ENCODE measurements at places on chromosomes 5 and 9.
A peak's percentile ranks its signal among the peaks of the same experiment; 100 is the strongest.

- no peak for DNase-seq
These were observed 50.8 kb upstream of the ASTN2 start for GRCh38 chr9:117465706-117466105.

DNA sequence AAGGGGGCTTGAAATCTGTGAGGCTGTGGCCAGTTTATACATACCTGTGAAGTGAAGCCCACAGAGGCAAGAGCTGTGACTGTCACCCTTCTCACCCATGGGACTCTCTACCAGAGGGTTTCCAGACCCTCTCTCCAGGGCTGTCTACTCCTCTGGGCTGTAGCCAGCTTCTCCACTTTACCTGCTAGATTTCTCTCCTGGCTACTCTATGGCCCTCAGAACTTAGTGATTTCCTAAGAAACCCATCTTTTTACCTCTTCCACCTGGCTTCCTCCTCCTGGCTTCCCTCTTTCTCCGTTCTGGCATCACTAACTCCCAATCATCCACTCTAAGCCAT lies 78.0 kb downstream of the SEC61B start:
- no peak for DNase-seq

DNA sequence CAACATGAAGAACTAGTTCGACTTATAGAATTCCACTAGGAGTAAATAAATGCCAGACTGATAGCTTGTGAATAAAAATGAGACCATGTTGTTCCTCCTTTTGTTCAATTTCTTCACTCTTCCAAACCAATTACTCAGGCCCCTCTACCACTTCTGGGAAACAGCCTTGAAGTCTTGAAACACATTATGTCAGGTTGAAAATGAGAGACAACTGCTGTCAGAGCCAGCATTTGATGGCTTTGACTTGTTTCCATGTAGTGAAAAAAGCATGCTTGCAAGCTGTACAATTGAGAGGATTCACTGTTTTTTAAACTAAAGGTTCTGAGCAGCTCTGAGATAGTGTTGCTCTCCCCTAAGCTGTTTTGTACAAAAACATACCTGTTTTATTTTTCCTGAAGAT lies 337.1 kb upstream of the SGCD start:
- no peak for DNase-seq

- peak; percentile 26 for DNase-seq
These were observed 506.0 kb upstream of the CDH10 start for GRCh38 chr5:25150819-25151218.

DNA sequence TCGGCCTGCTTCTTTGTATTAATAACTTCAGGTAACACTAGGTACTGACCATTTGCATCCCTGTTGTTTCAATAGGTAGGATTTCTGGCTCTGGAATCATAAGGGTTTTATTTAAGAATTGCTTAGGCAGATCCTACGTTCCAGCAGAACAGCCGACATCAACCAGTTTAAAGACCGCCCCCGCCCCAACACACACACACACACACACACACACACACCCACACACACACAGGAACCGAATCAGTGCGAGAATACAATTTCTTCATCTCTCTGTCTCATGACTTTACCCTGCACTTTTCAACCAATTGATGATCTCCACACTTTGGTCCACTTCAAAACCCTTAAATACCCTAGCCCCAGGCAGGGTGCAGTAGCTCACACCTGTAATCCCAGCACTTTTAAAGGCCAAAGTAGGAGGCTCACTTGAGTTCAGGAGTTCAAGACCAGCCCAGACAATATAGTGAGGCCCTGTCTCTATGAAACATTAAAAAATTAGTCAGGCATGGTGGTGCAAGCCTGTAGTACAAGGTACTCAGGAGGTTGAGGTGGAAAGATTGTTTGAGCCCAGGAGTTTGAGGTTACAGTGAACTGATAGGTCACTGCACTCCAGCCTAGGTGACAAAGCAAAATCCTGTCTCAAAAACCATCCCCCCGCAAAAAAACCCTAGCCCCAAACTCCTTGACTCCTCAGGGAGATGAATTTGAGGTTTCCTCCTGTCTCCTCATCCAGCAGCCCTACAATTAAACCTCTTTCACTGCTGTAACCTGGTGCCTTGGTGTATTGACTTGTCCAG lies 2.7 kb upstream of the MTMR12 start:
- DNase-seq, result no peak

DNA sequence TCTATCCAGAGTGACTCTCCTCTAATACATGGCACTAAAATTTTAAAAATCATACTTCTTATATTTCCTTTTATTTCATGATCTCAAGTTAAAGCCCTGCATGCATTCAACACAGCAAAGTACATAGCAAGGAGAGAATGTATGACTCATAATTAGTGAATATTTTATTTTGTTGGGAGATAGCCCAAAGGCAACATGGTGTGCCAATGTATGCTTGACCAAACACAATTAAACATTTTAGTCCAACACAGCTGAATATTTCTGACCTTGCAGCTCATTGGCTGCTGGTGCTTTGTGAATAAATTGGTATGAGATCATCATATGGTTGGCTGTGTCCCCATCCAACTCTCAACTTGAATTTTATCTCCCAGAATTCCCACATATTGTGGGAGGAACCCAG lies 103.5 kb downstream of the NPR3 start:
- DNase-seq, result no peak

GRCh38 chr5:52577546-52577945 lies 210.2 kb upstream of the ITGA1 start:
- no peak for DNase-seq

DNA sequence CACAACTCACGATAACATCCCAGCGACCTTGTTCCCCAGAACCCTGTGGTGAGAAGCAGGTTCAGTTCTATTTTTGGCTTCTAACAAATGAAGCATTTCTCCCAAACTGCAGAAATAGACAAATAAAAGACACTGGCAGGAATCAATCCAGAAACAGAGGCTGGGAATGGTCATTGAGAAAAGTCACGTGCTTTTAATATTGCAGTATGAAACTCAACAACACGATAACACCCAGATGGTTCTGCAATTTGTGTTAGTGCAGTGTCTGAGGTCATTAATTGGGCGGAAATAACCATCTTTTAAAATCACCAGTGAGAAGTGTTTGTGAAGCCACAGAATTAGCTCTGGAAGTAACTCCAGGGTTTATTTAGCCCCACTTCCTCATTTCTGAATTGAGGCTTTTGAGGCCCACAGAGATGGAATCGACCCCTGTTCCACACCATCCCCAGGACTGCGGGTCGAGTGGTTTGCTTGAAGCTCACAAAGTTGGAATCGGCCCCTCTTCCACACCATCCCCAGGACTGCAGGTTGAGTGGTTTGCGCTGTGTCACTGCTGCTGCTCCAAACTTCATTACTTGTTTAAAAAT lies 164.7 kb upstream of the IRX4 start:
- no peak for DNase-seq

DNA sequence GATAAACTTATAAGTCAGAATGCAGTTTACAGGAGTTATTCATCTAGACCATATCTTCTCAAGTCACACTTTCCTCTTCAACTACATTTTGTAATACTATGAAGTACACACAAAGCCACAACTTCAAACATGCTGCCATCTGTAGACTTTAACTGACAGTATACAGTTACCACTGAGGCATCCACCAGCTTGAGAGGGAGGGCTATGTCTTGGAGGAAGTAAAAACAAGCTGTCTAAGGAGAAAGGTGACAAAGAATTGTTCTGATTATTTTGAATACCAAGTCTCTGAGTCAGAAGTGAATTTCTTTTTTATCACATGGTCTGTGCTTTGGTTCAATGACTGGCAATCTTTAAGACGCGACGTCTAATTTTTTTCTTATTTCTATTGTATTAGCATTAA lies 97.6 kb upstream of the CDH10 start:
- no peak for DNase-seq

- peak; percentile 30 for DNase-seq
These were observed 483 bp upstream of the EIF4EBP3 start for GRCh38 chr5:140546851-140547507.

DNA sequence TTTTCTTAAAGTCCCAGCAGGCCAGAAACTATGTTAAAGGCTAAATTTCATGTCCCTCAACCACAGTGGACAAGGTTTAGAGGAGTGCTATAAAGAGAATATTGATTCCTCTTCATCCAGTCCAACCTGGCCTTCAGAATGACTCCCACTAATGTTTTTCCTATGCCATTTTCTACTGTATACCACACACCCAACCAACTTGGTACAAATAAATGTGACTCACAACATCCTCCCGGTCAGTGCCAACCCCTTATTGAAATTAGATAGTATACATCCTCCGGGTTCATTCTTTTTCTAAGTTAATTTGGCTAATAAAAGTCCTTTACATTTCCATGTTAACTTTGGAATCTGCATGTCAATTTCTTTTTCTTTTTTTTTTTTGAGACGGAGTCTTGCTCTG lies 215.1 kb downstream of the TSSK1B start:
- DNase-seq, result no peak

DNA sequence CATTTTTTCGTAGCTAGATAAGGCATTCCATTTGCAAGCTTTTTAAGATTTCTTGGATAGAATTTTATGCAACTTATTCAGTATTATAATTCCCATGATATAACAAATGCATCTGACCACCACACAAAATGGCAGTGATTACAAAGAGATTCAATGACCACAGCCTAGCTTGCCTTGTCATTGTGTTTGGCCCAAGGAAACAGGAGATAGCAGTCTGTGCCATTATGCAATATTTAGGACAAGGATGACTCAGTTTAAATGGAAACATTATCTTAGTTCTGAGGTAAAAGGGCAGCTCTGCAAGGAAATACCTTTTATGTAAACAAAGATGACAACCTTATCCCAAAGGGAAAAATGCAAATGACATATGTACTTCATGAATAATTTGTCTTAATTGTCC lies 89.8 kb downstream of the NUDT12 start:
- DNase-seq, result no peak

GRCh38 chr9:2145746-2146145 lies 130.6 kb downstream of the SMARCA2 start:
- no peak for DNase-seq

DNA sequence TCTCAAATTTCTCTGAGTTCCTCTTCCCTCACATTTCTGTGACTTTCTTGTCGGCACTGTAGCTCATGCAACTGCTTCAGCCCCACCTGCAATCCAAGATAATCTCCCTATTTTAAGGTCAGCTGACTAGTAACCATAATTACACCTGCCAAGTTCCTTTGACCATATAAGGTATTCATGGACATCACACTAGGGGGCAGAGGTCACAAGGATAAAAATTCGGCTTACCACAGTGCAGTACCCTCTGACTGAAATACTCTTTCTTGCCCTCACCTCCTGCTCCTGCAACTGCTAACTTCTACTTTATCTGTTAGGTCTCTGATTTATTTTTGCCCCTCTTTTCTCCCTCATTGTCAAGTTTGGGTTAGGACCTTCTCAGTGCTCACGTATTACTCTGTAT lies 144.2 kb downstream of the GDNF start:
- no peak for DNase-seq

DNA sequence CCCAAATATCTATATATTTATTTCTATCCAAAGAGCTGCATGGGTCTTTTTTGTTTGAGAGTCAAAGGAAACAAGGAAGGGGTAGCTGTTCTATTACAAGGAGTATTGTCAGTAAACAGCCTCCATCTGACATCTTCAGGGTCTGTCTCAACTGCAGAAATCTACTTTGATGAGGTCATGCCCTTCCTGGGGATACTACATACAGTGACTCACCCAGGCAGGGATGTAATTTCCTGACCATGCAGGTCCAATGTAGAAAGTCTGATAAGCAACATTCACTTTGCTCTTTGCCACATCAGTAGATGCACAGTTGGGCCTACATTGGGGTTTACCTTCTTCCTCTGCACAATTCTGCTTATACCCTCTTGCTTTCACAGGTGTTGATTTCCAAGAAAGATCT lies 165.5 kb downstream of the TLR4 start:
- no peak for DNase-seq

DNA sequence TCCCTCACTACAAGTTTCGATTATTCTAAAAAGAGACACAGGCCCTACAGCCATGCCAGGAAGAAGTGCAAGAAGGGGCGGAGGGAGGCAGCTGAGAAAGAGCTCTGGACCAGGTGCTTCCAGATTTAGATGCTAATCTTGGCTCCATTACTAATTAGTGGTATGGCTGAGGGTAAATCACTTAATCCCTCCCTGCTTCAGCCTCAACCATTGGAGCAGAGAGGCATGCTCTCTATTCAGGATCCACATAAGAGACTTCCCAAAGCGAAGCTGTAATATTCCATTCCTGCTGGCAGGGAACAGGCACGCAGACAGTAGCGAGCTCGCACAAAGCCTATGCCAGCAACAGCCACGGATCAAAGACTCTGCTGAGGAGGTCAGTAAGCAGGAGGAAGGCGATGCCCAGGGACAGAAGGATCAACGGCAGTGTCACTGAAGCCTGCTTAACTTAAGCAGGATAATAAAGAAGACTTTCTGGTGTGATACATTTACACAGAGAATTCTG lies 24.2 kb downstream of the LIFR start:
- no peak for DNase-seq

- DNase-seq, result peak; percentile 10
These were observed 202.7 kb downstream of the SEMA6A start for GRCh38 chr5:116371935-116372334.

GRCh38 chr5:71891856-71892255 lies 172.8 kb downstream of the CARTPT start:
- DNase-seq, result no peak

DNA sequence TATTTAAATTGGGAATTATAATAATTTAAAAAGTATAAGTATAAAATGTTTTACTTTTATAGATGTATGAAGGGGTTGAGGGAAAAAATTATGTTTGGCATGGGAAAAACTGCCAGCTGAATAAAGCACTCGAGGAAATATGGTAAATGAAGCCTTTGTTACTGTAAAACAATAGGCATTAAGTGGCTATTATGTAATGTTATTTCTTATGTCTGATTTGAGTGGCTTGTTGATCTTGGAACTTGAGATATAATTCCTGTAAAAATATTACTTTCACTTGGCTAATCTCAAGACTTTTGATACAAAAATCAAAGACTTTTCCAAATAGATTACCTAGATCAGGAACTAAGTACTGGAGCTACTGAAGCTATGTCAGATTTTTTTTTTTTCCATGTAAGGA lies 182.9 kb downstream of the CD180 start:
- DNase-seq, result no peak

GRCh38 chr9:134968011-134968822 lies 50.5 kb upstream of the FCN1 start:
- peak; percentile 35 for DNase-seq

DNA sequence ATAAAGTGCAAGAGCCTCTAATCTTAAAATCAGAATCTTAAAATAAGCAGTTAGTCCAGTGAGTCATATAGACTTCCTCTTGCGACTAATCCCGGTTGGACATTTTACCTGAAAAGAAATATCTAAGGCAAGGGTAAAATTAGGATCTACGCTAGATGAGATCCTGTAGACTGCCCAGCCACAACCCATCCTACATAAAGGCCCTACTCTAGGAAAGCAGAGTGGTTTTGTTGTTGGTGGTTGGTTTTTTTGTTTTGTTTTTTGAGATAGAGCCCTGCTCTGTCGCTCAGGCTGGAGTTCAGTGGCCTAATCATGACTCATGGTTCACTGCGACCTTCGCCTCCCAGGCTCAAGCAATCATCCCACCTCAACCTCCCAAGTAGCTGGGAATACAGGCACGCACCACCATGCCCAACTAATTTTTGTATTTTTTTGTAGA lies 6.9 kb downstream of the TSC1 start:
- no peak for DNase-seq
